ENCODE measurements at places on chromosomes 1 and 21. TPM values are rescaled to one million over a fixed set of nuclear protein-coding genes. Genes with fewer than 3 reads are reported as not detected.
A peak's percentile ranks its signal among the peaks of the same experiment; 100 is the strongest.

SF3B4 gene
- total RNA-seq = 80.8 TPM

PLPPR4 gene
- total RNA-seq = not detected

SH3GLB1 gene
- total RNA-seq = 63.8 TPM

HNRNPCL2 gene
- total RNA-seq = not detected

MFSD2A gene
- 30.3 TPM for total RNA-seq

LDLRAD1 gene
- not detected for total RNA-seq

PDE9A gene
- 0.58 TPM for total RNA-seq

CCDC17 gene
- total RNA-seq = 4.6 TPM

SPRR5 gene
- total RNA-seq = not detected

- no peak for DNase-seq
These were observed 82.6 kb upstream of the CCDC190 start for GRCh38 chr1:162943622-162944021.

DNA sequence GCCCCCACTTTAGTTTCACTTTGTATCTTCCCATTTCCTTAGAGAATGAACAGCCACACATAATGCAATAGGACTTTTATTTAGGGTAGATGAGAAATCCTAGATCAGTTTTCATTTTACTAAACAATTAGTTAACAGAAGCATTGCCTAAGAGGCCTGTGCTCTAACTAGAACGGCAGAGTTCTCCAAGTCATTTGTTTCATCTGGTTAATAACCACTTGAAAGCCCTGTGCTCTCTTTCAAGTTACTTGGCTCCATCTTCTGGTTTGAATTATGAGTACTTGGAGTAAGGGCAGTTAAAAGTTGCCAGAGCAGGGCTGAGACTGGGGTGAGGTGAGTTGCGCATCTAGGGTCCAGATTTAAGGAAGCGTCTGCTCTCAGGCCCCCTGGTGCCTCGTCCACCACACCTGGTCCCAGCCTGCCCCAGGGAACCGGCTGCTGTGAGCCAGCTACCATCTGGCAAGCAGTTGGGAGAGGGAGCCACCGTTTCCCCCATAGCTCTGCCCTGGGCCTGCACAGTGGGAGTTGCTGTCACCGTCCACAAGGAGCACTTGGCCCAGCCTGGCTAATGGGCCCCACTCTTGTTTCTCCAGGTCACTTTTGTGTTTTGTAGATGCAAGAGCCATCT is 18.1 kb upstream of the SLC44A3 start:
- no peak for DNase-seq

- DNase-seq = no peak
These were observed 122.8 kb upstream of the SLC25A33 start for GRCh38 chr1:9416506-9416905.

- DNase-seq = peak; percentile 45
These were observed 1.3 kb downstream of the DYRK1A start for GRCh38 chr21:37367703-37368540.

GRCh38 chr1:14263225-14263624 is 335.3 kb upstream of the KAZN start:
- no peak for DNase-seq

GRCh38 chr1:19087017-19087736 is 122.9 kb downstream of the UBR4 start:
- DNase-seq = no peak

- no peak for DNase-seq
These were observed 7.9 kb upstream of the IER5 start for GRCh38 chr1:181080556-181080955.

DNA sequence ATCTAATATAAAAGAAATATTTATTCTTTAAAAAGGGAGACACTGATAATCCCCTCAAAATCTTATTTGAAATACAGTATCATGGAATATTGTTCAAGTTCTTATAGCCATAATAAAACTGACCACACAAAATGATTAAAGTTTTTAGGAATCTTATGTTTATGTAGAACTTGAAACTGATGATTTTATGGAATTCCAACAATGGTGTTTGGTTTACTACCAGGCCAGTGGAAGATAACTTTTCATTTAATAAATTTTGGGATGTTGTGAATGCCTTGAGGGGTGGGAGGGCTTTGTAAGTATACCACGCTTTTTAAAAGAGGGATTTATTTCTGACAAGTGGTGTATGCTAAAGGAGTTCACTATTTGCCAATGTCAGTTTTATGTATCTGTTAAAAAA is 87.7 kb downstream of the RAB3GAP2 start:
- no peak for DNase-seq

DNA sequence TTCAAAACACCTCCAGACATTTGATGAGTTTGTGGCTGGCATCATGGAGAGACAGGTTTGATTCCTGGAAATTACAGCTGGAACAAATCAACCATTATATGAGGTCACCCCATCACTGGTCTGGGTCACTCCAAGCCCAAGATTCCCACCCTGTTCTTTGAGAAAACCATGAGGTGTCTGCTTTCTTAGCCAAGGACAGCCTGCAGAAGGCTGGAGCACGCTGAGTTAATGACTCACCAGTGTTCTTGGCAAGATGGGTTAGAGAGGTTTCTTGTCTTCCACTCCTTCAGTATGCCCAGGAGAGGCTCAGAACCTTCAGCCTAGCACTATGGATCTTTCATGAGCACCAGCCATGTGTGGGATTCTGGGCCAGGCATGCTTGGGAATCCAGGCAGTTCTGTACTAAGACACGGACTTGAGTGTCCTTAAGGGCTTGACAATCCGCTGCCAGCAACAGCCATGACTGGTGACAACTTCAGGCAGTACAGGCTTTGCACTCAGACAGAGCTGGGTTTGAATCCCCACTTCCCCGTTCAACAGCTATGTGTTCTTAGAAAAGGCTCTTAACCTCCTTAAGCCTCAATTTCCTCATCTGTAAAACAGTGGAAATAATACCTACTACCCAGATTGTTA is 43.9 kb downstream of the GRHL3 start:
- no peak for DNase-seq

DNA sequence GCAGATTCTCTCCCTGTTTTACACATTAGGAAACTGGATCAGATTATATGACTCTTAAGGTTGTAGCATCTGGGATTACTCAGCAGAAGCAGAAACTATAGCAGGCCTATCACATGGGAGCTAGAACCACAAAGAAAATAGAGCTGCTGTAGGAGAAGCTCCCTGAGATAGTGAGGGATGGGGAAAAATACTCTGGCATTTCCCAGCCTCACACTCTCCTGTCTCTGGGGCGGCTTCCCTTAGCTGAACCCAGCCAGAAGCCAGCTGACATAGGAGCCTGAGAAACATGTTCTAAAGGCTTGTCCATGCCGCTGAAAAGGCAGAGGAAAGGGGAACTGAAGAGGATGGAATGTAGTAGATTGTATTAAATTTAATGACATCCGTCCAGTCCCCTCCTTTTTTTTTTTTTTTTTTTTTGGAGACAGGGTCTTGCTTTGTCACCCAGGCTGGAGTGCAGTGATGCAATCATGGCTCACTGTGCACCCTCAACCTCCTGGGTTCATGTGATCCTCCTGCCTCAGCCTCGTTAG is 76.8 kb upstream of the DNAJC6 start:
- DNase-seq = no peak

DNA sequence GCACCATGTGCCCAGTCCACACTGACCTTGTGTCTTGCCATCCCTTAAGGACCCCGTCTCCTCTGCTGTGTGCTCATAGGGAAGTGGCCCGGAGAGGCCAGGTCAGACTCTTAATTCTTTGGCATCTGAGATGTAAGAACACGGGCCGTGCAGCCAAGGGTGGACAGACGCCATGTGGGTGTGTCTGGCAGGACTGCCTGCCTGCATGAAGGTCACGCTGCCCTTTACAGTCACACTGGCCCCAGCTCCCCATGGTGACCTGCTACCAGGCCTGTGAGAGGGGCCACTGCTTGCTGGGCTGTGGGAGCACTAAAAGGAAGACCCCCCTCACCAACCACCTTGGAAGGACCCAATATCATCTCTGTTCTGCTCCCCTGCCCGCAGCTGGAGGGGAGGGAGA is 17.7 kb downstream of the DHRS3 start:
- DNase-seq = no peak

DNA sequence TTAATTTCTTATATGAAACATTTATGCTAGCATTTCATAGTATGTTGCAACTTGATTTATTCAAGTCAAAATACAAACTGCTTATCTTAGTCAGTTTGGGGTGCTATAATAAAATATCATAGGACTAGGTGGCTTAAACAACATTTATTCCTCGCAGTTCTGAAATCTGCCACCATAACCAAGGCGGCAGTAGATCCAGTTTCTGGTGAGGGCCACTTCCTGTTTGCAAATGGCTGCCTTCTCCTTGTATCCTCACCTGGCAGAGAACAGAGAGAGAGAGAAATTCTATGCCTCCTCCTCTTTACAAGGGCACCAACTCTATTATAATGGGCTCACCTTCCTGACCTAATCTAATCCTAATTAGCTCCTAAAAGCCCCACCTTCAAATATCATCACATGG is 76.1 kb upstream of the RGS2 start:
- no peak for DNase-seq

GRCh38 chr1:68107771-68108170 is 57.3 kb upstream of the DIRAS3 start:
- no peak for DNase-seq

DNA sequence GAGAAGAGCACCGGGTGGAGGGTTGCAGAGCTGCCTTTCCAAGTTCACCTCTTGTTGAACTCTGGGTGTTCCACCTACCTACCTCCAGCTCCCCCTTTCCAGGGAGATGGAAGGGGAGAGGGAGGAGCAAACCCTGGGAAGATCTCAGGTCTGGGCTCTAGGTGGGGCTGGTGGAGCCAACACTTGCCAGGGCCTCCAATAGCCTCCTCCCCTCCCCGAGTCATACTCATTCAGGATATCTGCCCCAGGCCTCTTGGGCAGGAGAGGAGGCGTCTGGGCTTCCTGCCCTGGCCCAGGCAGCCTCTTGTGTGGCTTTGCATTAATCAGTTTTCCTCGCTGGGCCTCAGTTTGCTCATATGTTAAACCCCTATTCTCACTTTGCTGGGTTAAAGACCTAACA is 13.4 kb downstream of the RAP1GAP start:
- DNase-seq = no peak

DNA sequence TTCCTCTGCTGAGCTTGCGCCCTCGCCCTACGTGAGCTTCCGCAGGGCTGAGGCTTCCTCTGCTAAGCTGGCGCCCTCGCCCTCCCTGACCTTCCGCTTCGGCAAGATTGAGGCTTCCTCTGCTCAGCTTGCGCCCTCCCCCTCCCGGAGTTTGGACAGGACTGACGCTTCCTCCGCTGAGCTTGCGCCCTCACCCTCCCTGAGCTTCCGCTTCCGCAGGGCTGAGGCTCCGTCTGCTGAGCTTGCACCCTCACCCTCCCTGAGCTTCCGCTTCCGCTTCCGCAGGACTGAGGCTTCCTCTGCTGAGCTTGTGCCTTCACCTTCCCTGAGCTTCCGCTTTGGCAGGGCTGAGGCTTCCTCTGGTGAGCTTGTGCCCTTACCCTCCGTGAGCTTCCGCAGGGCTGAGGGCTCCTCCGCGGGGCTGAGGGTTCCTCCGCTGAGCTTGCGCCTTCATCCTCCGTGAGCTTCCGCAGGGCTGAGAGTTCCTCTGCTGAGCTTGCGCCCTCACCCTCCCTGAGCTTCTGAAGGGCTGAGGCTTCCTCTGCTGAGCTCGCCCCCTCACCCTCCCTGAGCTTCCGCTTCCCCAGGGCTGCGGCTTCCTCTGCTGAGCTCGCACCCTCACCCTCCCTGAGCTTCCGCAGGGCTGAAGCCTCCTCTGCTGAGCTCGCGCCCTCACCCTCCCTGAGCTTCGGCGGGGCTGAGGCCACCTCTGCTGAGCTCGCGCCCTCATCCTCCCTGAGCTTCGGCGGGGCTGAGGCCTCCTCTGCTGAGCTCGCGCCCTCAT is 753.6 kb upstream of the TPTE start:
- no peak for DNase-seq

DNA sequence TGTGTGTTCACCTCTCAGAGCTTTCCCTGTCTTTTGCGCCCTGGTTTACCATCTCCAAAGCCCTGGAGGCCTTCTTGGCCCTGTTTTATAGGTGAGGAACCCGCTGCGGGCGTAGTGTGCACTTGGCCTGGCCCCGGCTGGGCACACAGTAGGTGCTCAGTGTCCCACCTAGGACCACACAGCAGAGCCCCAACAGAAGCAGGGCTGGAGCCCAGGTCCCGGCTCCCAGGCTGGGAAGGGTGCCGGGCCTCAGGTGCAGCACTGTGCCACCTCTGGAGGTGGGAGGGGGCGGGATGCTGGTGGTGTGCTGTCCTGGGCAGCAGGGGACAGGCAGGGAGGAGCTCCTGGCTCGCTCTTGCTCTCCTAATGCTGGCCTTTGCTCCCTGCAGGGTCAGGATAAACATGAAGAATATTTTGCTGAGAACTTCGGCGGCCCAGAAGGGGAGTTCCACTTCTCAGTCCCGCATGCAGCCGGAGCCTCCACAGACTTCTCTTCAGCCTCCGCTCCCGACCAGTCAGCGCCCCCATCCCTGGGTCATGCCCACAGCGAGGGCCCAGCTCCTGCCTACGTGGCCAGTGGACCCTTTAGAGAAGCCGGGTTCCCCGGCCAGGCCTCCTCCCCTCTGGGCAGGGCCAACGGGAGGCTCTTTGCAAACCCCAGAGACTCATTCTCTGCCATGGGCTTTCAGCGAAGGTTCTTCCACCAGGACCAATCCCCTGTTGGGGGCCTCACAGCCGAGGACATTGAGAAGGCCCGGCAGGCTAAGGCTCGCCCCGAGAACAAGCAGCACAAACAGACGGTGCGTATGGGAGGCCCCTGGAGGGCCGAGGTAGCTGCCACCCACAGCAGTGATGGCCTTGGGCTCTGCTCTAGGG is 24.8 kb downstream of the COQ8A start:
- DNase-seq = no peak

GRCh38 chr1:155934936-155935590 is 850 bp upstream of the KHDC4 start:
- no peak for DNase-seq

DNA sequence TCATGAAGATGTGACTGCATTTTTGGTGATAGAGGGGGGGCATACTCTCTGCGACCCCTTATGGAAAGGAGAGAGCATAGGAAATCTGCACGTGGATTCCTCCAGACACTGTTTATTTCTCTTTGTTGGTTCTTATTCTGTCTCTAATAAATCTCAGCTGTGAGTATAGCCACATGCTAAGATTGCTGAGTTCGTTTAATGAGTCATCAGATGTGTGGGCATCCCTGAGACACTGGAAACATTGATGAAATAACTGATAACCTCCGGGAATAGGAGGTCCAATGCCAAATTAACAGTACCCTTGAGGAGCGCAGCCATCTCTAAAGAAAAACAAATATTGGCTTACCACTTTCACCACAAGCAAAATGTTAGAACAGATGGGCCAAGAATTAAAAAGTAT is 880.2 kb upstream of the NEGR1 start:
- no peak for DNase-seq

GRCh38 chr1:239995281-239995680 is 96.4 kb upstream of the FMN2 start:
- DNase-seq = no peak

GRCh38 chr1:206679738-206680211 is 4.9 kb upstream of the MAPKAPK2 start:
- peak; percentile 52 for DNase-seq
